ENCODE measurements at places on chromosomes 6 and 20.

DNA sequence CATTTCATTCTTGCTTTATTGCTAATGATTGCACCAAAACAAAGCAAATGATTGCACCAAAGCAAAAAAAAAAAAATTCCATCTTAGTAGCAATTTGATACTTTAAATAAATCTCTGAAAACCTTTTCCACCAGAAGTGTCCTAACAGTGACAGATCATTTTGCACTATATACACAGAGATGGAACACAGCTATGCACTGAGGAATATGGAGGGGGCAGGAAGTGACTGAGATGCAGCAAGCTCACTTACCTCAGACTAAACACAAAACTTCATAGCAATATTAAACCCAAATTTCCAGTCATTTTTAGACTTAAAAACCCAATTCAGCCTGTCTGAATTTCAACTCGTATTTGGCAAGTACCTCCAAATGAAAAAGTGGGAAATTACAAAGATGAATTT lies 41.2 kb downstream of the HIVEP2 start:
- DNase-seq: no peak

GRCh38 chr6:88775866-88776571 lies 187.4 kb downstream of the RNGTT start:
- DNase-seq: no peak

DNA sequence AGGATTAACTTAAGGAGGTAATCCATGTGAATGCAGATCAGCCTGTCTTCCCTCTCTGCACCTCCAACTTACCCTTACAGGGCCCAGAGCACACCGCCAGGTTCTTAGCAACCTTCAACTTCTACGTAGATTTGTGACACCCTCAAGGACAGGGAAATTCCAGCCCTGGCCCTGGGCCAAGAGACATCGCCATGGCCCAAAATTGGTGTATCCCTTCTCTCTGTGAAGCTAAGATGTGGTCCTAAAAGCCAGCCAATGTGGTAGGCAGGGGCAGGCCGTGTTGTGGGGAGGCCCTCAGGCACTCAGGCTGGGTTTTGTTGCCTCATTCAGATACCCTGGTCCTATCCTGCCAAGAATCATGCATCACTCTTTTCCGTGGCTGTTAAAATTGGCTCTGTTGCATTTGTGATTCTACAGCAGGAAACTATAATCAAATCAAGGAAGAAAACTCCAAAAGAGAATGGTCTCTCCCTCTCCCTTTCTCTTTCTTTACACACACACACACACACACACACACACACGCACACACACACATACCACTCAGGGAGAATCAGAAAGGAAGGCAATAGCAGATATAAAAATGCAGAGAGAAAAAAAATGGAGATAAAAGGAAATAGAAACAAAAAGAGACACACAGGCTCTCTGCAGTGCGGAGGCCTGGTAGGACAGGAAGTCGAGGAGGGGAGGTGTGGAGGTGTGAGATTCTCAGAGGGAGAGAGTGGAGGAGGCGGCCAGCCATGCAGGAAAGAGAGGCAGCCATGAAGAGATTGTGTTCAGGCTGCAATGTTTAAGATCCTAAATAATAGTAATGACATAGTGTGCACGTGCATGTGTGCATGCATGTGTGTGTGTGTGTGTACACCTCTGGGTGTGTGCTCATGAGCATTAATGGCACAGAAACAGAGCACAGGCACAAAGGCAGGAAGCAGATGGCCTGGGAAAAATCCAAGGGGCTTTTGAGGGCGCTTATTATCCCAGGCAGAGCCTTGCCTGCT lies 201.8 kb upstream of the LRFN2 start:
- no peak for DNase-seq

DNA sequence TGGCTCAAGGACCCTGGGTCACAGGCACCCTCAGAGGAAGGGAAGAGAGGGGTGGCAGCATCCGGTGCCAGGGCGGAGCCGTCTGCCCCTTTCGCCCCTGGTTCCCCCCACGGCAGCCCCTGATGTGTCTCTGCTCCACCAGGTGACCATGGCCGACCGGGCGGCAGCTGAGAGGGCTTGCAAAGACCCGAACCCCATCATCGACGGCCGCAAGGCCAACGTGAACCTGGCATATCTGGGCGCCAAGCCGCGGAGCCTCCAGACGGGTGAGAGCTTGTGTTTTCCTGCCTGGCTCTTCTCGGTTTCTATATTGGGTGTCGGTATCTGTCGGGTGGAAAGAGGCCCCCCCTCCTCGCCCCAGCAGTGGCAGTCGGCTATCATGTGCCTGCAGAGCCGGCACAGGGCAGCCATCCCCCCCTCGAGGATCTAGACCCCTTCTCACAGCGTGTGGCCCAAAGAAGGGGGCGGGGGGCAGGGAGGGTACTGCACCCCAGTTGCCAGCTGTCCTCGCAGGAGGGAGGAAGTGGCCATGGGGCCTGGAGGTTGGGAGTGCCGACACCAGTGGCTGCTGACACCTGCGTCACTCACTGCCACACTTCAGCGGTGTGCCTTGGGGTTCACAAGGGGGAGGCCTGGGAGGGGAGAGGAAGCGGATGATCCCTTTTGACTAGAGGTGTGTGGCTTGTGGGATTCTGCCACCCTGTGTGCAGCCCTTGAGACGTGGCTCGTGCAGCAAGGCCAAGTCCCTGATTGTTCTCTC lies 1.5 kb downstream of the RBM38 start:
- DNase-seq: no peak

DNA sequence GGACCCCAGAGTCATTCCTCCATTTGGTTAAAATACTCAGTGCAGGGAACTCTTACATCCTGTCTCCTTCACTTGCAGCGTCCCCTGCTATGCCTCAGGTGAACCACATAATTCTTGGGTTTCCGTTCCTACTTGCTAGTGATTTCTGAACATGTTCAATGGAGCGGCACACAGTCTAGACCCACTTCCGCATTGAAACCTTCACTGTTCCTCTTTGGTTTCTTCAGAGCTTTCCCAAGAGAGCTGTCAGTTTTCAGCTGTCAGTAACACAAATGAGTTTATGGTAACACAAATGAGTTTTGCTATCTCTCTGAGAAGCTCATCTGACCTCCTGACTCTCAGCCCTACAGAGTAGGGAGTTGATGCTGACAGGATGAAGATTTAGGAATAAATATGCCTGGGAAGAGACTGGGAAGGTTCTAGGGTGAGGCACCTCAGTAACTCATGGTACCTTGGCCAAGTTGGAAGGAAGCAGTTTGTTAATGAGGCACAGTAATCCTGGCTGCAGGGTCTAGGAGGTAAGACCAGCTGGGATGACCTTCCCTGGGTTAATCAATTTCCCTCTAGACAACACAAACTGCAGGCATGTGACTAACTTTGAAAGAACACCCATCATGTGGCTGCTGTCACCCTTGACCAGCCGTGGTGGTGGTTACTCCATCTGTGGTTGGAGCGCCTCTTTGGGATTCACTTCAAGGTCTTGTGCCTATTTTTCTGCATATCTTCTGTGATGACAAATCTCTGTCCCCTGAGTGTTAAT lies 5.4 kb downstream of the SYS1 start:
- no peak for DNase-seq

GRCh38 chr6:44653761-44654218 lies 266.3 kb downstream of the CDC5L start:
- no peak for DNase-seq

DNA sequence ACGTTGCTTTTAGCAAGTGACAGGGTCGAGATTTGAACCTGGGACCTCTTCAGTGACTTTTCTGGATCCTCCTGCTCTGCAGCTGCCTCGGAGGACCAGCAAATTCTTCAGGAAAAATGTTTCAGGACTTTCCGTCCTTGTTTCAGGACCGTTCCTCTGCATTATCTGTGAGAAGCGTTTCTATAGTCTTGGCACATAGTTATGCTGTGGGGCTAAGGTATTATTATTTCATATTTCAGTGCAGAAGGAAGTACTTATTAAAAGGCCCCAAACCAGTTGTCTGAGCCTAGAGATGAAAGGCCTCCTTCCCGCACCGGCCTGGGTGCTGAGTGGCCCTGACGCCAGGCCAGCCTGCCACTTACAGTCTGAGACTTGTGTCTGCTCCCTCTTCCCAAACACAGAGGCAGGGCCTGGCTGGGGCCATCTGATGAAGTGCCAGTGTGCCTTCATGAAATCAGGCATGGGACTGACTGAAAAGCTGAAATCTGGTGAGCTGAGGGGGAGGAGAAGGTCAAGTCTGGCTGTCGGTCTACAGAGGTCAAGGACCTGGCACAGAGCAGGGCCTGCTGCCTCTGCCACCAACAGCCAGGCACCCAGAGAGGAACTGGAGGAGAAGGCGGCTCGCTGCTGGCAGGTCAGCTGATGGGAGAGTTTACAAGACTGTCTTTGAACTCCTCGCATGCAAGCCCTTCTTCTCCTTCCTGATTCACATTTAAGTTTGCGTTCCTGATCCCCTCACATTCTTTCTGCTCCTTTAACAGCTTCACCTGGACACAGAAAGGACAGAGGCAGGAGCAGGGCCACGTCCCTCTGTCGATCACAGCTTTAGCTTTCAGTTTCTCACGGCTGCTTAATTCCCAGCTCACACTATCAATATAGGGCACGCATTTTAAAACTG lies 8.9 kb upstream of the QKI start:
- no peak for DNase-seq

All from A673 (cell line).